ENCODE measurements at places on chromosomes 16 and 17.
A peak's percentile ranks its signal among the peaks of the same experiment; 100 is the strongest.

- no peaks in the 10 kb centered on the region for H3K4me1 ChIP-seq
- no peak overlapping the region for H3K4me3 ChIP-seq
- H3K27ac ChIP-seq, result no peak overlapping the region
- DNase-seq, result peak; percentile 49
These were observed 13.7 kb downstream of the ALOX12B start for GRCh38 chr17:8073627-8074484.

- DNase-seq, result peak; percentile 95
- peak overlapping the region; percentile 79 for H3K27ac ChIP-seq
- no peaks in the 10 kb centered on the region for H3K27me3 ChIP-seq
- no peak overlapping the region for H3K4me3 ChIP-seq
These were observed 140.1 kb downstream of the CLEC16A start for GRCh38 chr16:11084484-11084875.

DNA sequence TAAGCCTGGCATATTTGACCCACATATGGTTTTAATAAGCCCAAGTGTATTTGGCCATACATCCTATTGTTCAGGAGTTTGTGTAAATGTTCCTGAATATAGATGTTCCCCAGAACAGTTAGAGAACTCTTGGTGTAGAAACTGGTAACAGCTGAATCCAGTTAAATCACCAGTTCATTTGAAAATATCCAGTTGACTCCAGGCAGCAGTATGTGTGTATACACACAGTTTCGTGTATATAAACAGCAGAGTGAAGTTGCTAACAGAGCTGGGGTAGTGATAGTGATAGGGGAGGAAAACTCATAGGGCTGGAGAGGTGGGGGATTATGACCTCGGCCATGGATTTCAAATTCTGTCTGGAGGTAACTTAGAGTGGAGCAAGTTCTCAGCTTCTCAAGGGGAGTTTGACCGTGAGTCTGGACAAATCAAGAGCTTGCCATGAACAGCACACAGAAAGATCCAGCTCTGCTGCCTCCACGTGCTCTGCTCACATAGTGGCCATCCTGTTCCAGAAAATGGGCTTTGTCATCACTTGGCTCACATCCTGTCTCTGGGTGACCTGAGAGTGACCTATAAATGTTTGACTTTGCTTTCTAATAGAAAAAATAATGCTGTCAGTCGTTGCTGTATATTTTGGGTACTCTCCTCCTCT, 30.6 kb upstream of the MMD start:
- H3K4me3 ChIP-seq, result no peak overlapping the region
- no peaks in the 10 kb centered on the region for H3K27me3 ChIP-seq
- DNase-seq, result peak; percentile 94
- H3K4me1 ChIP-seq, result peaks cover 15% of the 10 kb centered on the region

DNA sequence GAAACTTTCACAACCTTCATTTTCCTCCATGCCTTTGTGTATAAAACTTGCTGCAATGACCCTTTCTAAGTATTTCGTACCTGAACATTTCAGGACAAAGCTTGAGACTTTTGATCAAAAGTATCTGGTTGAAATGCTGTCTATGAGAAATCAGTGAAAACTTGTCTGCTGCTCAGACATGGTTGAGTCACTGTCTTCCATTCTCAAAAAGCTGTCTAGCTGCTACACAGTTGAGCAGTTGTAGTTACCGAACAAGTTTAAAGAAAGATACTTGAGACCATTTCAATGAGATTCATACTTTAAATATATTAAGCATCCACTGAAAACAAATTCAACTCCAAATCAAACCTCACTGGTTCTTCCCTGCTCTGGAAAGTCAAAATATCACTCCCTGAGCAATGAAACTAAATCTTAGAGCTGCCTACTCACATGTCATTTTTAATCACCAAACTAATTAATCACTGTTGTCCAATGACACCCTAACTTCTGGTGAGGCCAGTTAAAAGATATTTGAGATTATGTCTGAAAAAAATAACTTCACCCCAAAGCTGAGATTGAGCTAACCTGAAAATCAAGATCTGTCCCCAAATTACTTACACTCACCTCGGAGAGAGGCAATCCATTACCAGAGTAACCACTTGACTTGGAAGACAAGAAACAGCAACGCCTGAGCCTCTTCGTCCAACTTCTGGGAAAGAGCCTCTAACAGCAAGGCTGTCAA, 488 bp downstream of the TMEM100 start:
- DNase-seq, result peak; percentile 46
- no peaks in the 10 kb centered on the region for H3K27me3 ChIP-seq
- peaks cover 15% of the 10 kb centered on the region for H3K4me1 ChIP-seq
- H3K36me3 ChIP-seq, result no peaks in the 10 kb centered on the region
- peak overlapping the region; percentile 40 for H3K27ac ChIP-seq

GRCh38 chr17:45123930-45124796, 8.2 kb downstream of the PLCD3 start:
- H3K27ac ChIP-seq, result peak overlapping the region; percentile 88
- peaks cover 26% of the 10 kb centered on the region for H3K4me1 ChIP-seq
- no peak overlapping the region for H3K4me3 ChIP-seq
- DNase-seq, result peak; percentile 84
- no peaks in the 10 kb centered on the region for H3K36me3 ChIP-seq

DNA sequence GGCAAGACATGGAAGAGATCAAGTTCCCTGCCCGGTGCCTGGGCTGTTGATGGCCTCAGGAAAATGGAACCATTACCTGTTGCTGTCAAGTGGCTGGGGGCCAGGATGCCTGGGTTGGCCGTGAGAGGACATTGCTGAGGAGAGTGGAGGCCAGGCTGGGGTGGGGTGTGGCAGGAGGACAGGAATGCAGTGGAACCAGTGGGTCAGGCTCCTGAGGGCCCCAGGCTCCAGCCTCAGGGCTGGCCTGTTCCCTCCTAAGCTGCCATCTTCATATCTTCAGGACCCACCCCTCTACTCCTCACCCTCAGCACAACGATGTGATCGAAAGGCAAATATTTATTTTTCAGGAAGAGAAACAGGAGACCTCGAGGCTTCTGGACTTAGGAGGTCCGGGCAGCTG, 8.5 kb upstream of the YPEL3 start:
- H3K4me1 ChIP-seq, result no peaks in the 10 kb centered on the region
- H3K27me3 ChIP-seq, result no peaks in the 10 kb centered on the region
- H3K36me3 ChIP-seq, result peaks cover 7% of the 10 kb centered on the region
- H3K4me3 ChIP-seq, result no peak overlapping the region
- no peak for DNase-seq

DNA sequence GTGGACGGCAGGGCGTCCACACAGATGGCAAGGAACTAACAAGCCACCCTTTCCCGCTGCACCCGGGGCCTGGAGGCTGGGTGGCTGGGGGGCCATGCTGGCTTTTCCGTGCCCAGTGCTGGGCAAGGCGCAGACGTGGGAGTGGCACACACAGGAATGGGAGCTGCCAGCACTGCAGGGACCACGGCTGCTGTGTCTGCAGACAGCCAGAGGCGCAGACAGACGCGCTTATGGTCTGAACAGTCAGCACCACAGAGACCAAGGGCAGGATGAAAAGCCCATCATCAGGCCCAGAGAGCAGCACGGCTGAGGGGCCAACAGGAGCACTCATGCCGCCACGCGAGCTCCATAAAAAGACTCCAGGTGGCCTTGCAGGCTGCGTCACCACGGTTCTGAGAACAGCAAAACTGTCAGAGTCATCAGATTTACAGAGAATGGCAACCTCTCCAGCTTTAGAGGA, 24.0 kb downstream of the PDIA2 start:
- no peaks in the 10 kb centered on the region for H3K27me3 ChIP-seq
- no peak overlapping the region for H3K27ac ChIP-seq
- DNase-seq, result no peak
- peaks cover 12% of the 10 kb centered on the region for H3K36me3 ChIP-seq
- no peak overlapping the region for H3K4me3 ChIP-seq
- H3K4me1 ChIP-seq, result no peaks in the 10 kb centered on the region

- H3K4me1 ChIP-seq, result no peaks in the 10 kb centered on the region
- peaks cover 4% of the 10 kb centered on the region for H3K36me3 ChIP-seq
- H3K27ac ChIP-seq, result no peak overlapping the region
- H3K4me3 ChIP-seq, result no peak overlapping the region
- DNase-seq, result peak; percentile 47
- no peaks in the 10 kb centered on the region for H3K27me3 ChIP-seq
These were observed 101.6 kb upstream of the TOB1 start for GRCh38 chr17:50967795-50968194.

DNA sequence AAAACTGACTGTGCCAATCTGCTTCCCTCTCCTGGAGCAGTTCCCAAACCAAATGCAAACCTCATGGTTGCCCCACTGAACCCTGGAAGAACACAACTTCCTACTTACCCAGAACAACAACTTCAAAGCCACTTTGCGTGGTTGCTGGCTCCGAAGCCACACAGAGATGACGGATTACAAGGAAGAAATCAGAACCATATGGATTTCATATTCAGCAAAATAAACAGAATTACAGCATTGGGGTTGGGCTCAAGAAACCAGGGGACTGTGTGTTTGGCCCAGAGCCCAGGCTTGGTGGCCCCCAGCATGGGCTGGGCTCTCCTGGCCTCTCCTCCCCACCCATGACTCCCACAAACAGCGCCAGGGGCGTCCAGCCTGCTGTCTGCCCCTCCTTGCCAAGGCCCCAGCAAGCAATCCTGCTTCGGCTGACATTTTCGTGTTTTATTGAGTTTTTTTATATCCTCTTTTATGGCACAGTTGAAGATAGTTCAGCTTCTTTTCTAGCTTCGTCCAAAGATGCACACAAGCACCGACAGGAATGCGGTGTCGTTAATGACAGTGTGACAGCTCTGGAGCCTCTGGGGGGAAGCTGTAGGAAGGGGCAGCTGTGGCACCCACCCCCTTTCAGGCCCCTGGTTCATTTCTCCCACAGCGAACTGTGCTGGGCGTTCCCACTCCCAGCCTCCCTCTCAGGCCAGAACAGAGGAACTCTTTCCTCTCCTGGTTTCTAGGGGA, 137.1 kb downstream of the GAS7 start:
- no peaks in the 10 kb centered on the region for H3K36me3 ChIP-seq
- DNase-seq, result peak; percentile 87
- no peak overlapping the region for H3K4me3 ChIP-seq
- no peak overlapping the region for H3K27ac ChIP-seq
- no peaks in the 10 kb centered on the region for H3K27me3 ChIP-seq

GRCh38 chr16:4381935-4382794, 10.5 kb downstream of the VASN start:
- peak overlapping the region; percentile 71 for H3K27ac ChIP-seq
- H3K27me3 ChIP-seq, result no peaks in the 10 kb centered on the region
- H3K4me3 ChIP-seq, result no peak overlapping the region
- peaks cover 51% of the 10 kb centered on the region for H3K4me1 ChIP-seq
- H3K36me3 ChIP-seq, result peaks cover 42% of the 10 kb centered on the region
- no peak for DNase-seq

- H3K36me3 ChIP-seq, result no peaks in the 10 kb centered on the region
- peak; percentile 83 for DNase-seq
- no peaks in the 10 kb centered on the region for H3K27me3 ChIP-seq
These were observed 99.3 kb downstream of the GAS7 start for GRCh38 chr17:10099051-10099571.

DNA sequence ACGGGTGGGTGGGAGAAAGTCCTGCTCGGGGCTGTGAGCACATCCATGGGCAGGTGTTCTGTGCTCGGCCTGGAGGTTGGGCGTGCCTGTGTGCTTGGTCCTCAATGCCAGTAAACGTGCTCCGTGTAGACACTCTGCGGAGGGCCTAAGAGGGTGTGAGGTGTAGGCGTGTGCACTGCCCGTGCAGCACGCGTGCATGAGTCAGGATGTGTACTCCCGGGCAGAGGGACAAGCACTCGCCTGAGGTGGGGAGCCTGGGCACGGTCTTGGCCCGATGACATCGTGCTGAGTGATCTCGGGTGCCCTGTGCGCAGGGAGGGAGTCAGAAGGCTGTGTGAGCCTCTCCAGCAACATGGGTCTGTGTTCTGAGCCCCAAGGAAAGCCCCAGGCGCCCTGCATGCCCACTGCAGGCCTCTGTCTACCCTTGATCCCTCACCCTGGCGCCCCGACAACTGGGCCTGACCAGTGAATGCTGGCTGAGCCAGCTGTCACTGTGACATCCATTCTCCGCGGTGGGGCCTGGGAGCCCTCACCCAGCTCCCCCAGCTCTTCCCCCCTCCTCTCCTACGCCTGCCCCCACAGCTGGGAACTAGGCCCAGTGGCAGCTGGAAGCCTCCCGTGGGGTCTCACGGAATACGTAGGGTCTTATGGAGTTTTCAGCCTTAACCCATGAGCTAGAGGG, 23.5 kb upstream of the NXPH3 start:
- no peaks in the 10 kb centered on the region for H3K4me1 ChIP-seq
- no peaks in the 10 kb centered on the region for H3K36me3 ChIP-seq
- peak; percentile 21 for DNase-seq

- H3K27me3 ChIP-seq, result no peaks in the 10 kb centered on the region
- H3K4me1 ChIP-seq, result peaks cover 5% of the 10 kb centered on the region
- DNase-seq, result no peak
- H3K36me3 ChIP-seq, result no peaks in the 10 kb centered on the region
- no peak overlapping the region for H3K4me3 ChIP-seq
These were observed 54.6 kb downstream of the LMF1 start for GRCh38 chr16:916035-916799.

DNA sequence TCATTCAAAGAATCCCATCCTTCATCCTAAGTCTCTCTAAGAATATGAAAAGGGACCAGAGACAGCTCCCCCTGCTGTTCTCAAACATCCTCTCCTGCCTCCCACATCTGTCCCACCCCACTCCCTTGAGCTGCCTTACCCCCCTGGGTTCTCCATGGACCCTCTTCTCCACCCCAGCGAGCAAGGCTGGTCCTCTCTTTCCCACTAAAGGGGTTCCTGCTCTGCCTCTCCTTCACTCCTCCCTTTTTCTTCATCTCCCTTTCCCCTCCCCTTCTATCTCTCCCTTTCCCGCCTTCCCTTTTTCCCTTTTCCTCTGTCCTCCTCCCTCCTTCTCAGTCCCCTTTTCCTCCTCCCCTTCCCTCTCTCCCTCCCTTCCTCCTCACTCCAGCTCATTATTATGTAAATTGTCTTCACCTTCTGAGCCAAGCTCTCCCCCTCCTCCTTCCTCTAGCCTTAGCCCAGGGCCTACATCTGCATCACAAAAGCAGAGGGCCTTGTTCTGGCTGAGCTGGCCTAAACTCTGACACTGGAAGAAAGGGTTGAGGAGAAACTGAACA, 90.0 kb downstream of the GNAO1 start:
- no peak for DNase-seq
- no peaks in the 10 kb centered on the region for H3K4me1 ChIP-seq
- H3K27me3 ChIP-seq, result peaks cover 2% of the 10 kb centered on the region

DNA sequence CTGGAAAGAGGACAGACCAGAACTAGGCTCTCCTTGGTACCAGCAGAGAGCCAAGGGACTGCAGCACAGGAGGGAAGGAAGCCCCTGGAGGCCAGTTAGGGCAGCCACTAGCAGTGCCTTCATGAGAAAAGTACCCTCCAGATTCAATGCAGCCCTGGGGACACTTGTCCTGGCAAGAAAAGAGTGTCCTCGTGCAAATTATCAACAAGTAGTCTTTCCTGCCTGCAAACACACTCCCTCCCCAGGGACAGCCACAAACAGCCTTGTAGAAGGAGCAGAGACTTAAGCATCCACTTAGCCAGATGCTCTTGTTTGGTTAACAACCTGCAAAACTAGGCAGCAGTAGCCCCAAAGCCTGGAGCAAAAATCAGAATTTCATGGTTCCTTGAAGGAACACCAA, 24.3 kb downstream of the CENPV start:
- no peak overlapping the region for H3K4me3 ChIP-seq
- no peaks in the 10 kb centered on the region for H3K36me3 ChIP-seq
- H3K4me1 ChIP-seq, result peaks cover 5% of the 10 kb centered on the region
- no peak overlapping the region for H3K27ac ChIP-seq
- DNase-seq, result no peak
